ENCODE measurements at places on chromosomes 16 and 17. TPM values are rescaled to one million over a fixed set of nuclear protein-coding genes. Genes with fewer than 3 reads are reported as not detected.

The HOXB9 gene
- 33.2 TPM for total RNA-seq

DNA sequence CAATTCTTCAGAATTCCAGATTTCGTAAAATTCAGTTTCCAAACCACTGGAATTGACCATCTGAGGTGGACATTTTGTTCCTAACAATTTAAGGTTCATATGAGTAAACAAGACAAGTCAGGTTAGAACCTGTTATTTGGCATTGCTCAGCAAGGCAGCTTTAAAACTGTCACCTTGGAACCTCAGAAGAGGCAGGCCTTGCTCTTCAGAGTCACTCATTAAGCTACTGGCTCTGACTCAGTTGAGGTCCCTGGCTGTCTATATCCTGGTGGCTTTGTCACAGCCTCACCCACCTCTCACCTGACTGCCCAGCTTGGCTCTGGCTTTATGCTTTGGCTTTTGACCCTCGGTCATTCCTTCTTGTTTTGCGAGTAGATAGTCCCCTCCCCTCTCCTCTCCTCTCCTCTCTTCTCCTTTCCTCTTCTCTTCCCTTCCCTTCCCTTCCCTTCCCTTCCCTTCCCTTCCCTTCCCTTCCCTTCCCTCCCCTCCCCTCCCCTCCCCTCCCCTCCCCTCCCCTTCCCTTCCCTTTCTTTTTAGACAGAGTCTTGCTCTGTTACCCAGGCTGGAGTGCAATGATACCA lies 238.4 kb downstream of the SHISA9 start:
- DNase-seq, result no peak

DNA sequence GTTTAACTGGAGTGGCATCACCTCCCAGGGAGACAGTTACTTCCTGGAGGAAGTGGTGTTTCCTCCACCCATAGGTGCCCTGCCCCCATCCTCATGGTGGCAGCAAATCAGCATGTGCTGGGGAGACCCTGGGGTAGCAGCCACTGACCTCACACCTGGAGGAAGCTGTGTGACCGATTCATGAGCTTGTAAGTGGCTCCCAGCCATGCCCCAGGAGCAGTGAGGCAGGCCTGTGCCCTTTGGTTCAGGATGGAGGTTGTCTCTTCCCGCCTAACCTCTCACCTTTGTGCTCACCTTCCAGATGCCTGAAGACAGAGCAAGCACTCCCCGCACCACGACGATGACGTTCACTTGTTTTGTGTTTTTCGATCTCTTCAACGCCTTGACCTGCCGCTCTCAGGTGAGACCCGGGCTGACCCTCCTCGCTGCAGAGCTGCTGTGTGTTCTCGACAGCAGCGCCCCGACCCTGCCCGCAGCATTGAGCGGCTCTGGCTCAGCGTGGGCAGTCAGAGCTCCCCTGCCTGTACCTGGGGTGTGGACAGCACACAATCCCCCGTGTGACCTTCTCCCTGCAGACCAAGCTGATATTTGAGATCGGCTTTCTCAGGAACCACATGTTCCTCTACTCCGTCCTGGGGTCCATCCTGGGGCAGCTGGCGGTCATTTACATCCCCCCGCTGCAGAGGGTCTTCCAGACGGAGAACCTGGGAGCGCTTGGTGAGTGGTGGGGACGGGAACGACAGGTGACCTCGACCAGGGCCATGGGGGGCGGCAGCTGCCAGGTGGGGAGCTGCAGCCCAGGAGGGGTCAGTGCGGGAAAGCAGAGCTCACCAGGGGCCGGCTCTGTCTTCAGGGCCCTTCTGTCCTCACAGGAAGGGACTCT lies 42.8 kb downstream of the MEAK7 start:
- no peak for DNase-seq

DNA sequence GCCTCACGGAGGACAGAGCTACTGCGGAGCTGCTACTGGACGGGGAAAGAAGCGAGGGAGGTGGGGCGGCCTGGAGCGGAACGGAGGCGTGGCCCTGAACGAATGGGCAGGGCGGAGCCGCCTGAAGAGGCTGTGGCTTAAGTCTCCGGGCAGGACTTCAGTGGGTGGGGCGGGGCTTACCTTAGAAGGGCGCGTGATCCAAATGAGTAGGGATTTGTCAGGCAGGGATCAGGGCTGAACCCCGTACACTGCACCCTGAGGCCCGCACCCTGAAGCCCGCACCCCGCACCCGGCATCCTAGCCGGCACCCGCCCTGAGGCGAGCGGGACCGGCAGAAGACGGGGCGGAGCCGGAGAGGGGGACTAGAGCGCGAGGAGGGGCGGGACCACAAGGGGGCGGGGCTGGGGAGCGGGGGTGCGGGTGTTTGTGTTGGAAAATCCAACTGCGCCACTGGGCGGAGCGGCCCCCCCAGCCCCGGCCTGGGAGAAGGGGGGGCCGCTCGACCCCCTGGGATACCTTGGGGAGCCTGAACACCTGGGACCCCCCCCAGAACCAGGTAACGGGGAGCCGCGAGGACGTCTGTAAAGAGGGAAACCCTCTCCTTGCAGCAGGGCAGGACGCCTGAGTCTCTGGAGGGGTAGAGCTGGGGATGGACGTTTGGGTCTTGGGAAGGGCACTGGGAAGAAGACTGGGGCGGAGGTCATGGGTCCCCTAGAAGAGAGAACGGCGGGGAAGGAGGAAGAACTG lies at the start of gene KDM6B:
TSS of gene KDM6B (plus strand) at position 423 of the 747 bp plus-strand sequence. CDS start 11,338 bp downstream, outside the sequence.
- peak; percentile 96 for DNase-seq

GRCh38 chr16:72468582-72468981 lies 296.6 kb upstream of the PMFBP1 start:
- DNase-seq, result no peak

DNA sequence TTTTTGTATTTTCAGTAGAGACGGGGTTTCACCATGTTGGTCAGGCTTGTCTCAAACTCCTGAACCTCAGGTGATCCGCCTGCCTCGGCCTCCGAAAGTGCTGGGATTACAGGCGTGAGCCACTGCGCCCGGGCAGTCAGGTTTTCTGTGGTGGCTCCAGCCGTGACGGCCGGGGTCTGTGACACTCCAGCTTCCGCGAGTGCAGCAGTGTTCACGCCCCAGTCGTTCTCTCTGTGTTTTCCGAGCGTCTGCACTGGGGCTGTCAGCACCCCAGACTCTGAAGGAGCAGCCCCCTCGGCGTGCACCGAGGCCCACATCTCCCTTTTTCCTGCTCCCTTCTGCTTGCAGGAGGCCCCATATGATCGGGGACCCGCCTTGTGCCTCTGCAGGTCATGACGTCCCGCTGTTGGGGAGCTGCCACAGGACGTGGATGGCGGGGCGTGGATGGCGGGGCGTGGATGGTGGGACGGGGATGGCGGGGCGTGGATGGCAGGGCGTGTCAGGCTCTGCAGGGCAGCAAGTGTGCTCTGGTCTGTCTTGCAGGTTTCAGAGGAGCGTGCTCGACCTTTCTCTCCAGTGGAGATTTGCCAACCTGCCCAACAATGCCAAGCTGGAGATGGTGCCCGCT lies 5.7 kb downstream of the ASPSCR1 start:
- no peak for DNase-seq

The CDK12 gene
- 110 TPM for total RNA-seq

The ATMIN gene
- 42.9 TPM for total RNA-seq

DNA sequence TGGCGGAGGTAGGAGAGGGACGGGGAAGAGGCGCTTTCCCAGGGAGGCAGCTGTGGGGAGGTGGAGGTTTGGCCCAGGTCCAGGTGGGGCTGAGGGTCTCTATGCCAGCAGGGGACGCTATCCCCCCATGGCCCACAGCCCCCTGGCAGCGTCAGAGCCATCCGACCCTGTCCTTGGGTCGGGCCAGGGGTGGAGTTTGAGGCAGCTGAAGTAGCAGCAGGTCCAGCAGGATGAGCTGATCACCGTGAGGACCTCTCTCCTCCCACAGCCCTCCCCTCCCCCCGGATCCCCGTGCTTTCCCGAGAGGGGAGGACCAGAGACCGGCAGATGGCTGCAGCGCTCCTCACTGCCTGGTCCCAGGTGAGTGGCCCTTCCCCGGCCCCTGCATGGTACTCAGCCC lies 3.2 kb downstream of the ZNF205 start:
- no peak for DNase-seq

- no peak for DNase-seq
Observed at GRCh38 chr16:76114681-76115080, 162.5 kb upstream of the CNTNAP4 start.

DNA sequence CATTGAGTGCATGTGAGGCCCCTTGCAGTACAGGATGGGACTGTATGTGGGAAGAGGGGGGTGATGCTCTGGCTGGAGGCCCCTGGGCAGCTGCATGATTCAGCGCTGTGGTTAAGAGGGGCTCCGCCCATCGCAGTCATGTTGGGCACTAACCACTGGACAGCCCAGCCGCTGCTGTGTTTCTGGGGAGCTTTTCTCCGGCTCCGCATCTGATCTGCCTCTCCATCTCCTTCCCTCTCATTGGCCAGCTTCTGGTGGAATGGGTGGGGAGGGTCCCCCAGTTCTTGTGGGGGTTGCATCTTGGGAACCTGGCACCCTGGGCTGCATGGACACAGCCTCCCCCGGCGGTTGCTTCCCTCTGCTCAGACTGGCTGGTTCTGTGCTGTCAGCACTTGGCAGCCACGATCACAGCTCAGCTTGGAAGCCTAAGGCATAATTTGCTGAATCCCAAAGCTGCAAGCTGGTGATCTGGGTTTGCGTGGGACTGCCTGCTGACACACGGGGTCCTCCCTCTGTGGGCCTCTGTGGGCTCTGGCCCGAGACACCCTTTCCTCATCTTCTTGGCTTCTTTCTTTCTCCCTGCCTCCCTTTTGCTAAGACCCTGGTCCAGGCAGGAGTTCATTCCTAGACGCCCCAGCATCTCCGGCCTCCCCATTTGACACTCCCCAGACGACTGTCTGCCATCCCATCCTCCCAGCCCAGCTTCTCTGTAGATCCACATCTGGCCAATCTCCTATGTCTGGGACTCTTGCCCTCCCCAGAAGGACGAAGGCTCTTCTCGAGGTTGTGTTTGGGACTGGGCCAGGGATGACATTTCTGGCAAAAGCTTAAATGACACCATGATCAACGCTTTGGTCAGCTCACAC lies 168.3 kb downstream of the SEC14L1 start:
- no peak for DNase-seq

The CDYL2 gene
- 34.3 TPM for total RNA-seq

DNA sequence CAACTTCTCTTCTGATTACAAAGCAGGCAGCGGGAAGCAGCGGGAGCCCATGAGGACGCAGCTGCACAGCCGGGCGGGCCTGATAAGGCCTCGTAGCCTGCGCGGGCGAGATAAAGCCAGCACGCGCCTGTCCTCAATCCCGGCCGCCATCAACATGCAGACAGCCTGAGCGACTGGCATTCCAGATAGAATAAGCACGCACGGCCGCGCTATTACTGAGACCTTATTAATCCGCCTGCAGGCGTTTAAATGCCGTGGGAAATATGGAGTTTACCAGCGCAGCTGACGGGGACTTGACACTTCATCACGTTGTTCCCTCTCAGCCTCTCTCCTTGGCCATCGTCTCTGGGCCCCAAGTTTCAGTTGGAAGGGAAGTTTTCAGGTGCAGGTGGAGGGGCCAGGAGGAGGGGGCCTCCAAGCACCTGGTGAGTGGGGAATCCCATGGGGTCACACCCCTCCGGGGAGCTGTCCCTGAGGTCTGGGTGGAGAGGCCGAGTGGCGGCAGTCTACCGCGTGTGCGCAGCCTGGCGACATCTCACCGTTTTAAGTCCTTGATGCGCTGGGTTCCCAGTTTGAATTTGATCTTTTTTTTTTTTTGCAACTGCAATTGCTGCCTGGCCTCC lies 27.3 kb upstream of the CBFA2T3 start:
- no peak for DNase-seq

DNA sequence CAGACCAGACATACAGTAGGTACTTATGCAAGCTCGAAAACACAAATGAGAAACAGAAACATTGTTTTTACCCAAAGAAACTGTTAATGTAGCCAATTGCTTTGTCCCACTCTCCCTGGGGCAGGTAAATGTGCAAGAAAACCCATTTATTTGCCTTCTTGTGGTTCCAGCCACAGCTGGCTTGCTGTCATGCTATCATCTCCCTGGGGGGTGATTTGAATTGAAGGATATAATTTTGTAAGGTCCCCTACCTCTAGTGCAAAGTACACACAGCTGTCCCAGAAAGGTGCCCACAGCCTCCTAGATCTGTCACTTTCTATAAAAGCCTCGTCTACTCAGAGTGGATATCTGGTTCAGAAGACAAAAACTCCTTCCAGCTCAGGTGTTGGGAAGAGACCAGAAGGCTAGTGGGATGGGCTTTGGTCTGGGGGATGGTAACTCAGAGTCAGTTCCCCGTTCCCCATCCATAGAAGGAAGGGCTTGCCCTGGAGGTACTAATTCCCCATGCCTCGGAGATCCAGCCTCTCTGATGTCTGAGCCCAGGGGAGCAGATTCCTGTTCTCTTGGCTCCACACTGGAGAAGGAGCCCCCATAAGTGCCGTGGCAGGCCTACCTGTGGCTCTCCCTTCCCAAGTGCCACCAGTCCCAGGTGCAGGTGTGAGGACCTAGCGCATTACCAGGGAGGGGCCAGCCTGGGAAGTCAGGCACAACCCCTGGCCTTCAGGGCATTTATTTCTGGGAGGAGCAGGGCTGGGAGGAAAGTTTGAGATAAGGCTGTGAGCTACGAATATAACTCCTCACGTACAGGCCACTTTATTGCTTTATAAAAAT lies 2.4 kb upstream of the PRR15L start:
- no peak for DNase-seq

The TOM1L1 gene
- 55.7 TPM for total RNA-seq

The FOXN1 gene
- 1.5 TPM for total RNA-seq

GRCh38 chr17:4327606-4328005 lies 38.9 kb downstream of the UBE2G1 start:
- no peak for DNase-seq

The DYNLRB2 gene
- total RNA-seq, result 4.8 TPM

The EPOP gene
- total RNA-seq, result 3.4 TPM

The MMP15 gene
- total RNA-seq, result 15.4 TPM

The ARL2BP gene
- 43.3 TPM for total RNA-seq

GRCh38 chr16:77424871-77425604 lies 9.8 kb downstream of the ADAMTS18 start:
- DNase-seq, result no peak

GRCh38 chr16:52212841-52213240 lies 334.1 kb downstream of the TOX3 start:
- DNase-seq, result no peak

DNA sequence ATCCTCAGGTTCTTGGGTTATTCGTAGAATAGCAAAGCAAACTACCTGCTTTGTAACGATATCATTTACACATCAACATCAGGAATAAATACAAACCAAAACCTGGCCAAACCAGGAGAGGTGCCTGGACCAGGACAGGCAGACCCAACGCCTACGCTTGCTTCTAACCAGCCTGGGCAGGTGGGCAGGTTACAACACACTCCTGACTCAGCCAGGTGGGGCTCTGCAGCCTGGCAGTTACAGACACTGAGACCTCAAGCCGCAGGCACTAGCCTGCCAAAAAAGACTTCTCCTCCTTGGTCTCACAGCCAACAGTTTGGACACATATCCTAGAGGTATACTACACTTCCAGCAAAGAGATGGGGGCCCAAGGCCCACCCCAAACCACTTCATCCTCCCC lies 14.0 kb downstream of the ANKRD11 start:
- peak; percentile 70 for DNase-seq

- no peak for DNase-seq
Observed at GRCh38 chr16:56354746-56355145, 70.6 kb downstream of the AMFR start.

DNA sequence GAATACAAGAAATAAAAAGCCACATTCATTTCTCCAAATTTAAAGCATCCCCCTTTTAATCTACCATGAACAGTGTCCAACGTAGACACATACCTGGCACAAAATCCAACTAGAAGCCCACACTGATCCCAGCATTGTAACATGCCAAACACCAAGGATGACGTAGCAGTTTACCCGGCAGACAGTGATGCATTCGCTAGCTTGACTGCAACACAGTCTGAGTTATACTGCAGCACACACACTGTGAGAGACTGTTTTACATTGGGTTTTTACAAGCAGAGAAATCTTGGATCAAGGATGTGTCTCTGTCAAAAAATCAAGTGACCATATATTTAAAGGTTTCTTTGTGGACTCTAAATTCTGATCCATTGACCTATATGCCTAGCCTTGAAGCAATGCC lies 74.5 kb upstream of the C17orf78 start:
- DNase-seq, result no peak

The TMC8 gene
- 18.2 TPM for total RNA-seq

Measured in ureter (tissue), 1 donor.